PC-3 (cell line): ENCODE measurements at places on chromosomes 6 and 20.

DNA sequence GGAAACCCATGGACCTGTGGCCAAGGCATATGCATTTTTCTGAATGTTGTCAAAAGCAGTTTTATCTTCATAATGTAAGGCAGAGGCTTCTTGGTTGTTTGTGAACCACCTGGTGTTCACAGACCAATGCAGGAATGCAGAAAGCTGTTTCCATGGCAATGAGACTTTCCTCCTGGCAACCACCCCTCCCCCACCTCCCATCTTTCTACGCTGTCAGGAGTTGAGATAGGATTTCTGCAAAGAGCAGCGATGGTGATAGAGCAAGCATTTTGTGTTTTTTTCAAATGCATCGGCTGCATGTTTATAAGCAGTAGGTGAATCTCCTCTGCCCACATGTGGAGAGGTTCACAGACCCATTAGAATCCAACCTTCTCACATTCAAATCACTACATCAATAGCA is 114.1 kb upstream of the SMLR1 start:
- DNase-seq = no peak

DNA sequence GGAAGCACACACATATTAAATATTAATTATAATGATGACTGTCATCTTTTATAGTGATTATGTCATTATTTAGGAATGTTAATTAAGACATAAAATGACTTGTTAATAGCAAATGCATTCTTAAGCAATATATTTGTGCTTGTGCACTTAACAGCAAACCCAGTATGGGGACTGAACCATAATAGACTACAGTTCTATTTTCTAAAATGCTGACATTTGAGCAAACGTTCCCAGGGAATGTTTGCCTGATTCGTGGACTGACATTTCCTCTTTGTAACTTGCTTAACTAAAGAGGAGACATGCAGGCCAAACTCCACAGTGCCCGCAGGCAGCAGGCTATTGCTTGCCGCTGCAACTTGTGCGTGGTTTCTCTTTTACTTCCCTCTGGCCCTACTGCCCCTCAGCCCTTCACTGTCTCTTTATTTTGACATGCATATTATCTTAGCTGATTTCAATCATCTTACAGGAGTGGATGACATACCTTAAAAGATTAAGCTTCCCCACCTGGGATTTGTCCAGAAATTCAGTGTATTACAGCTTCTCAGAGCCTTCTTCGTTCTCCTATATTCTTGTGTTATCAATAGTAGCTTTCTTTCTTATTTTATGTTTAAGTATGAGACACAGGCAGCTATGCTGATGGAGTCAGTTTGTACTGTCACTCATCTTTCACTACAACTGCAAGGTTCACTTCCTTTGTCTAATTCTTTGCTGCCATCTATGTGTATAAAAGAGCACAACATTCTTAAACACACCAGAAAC is 141.5 kb downstream of the GMDS start:
- DNase-seq = peak; percentile 71

DNA sequence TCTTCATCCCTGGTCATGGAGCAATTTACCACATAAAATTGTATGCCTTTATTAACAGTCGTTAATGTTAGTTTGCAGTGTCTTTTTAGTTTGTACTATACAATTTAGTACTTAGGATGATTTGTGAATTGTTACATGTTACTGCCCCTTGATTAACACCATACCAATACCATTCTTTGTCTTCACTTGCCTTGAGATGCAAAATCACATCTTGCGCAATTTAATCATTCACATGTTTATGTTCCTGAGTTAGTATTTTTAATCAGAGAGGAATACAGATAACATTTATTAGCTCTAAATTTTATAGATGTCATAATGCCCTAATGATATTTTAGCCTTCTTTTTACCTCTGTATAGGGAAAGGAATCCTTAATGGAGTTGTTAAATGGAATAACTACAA is 114.1 kb downstream of the SCAF8 start:
- no peak for DNase-seq

DNA sequence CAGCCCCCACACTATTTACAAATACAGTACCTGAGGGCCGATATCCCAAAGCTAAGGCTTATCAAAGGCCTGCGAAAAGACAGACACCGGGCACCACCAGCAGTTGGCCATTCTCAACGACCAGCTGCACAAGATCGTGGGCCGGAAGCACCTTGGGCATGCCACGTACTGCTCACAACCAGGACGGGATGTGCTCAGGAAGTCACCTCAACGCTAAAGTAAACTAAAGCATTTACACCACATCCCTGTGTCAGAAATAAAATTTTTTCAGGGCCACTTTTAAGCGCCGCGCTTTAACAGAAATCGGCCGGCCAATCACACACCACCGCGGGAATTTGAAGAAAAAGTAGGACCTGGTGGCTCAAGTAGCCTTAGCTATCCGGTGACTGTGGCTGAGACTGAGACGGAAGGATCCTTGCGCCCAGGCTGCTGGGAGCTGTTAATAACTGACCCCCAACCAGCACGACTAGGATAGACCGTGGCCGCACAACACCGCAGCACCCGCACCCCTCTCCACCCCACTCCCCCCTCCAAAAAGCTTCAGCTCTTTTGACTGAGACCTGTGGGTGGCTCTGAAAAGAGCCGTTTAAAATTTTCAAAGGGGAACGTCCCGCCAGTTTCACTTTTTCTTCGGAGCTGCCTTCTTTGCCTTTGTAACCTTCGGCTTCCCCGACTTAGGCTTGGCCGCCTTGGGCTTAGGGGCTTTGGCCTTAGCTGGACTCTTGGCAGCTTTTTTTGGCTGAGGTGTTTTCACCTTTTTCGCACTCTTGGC is 131.2 kb upstream of the BTN3A2 start:
- peak; percentile 82 for DNase-seq

GRCh38 chr6:19552076-19552475 is 285.1 kb upstream of the ID4 start:
- DNase-seq = no peak

- DNase-seq = no peak
These were observed 30.8 kb downstream of the ZNF391 start for GRCh38 chr6:27419363-27419762.
